Hepatocyte (in vitro differentiated cells): ENCODE measurements at places on chromosomes 16 and 17. TPM values are rescaled to one million over a fixed set of nuclear protein-coding genes. Genes with fewer than 3 reads are reported as not detected.

KRTAP2-1 gene
- not detected in 2 replicates for total RNA-seq

TPSD1 gene
- total RNA-seq: not detected in 2 replicates

OR1F1 gene
- total RNA-seq: not detected in 2 replicates

CCR7 gene
- total RNA-seq: 0.16 and 2.8 TPM in 2 replicates

TNFRSF17 gene
- not detected in 2 replicates for total RNA-seq

RFFL gene
- total RNA-seq: 22.7 and 22.9 TPM in 2 replicates

- no peak for DNase-seq
Observed at GRCh38 chr16:31711344-31711845, 162.2 kb upstream of the ZNF267 start.

- peak; percentile 88 for DNase-seq
Observed at GRCh38 chr16:89395150-89396142, 94.9 kb downstream of the ANKRD11 start.

GRCh38 chr17:9225305-9226101 is 204.2 kb downstream of the NTN1 start:
- no peak for DNase-seq

DNA sequence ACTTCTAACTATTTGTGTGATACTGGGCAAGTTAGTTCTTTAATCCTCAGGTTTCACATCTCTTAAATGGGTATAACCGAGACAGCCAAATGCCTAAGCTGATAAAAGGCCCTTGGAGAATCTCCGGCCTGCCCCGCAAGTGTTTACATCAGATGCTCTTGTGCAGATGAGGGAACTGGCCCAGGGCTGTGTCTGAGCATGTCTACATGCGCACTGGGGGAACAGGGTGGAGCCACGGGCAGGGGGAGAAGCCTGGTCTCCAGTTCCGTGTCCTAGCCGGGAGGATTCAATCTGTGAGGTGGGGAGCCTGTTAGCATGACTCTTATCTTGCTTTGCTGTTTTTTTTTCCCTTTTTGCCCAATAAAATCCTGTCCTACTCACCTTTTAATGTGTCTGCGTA is 222.9 kb downstream of the CDH8 start:
- no peak for DNase-seq

DNA sequence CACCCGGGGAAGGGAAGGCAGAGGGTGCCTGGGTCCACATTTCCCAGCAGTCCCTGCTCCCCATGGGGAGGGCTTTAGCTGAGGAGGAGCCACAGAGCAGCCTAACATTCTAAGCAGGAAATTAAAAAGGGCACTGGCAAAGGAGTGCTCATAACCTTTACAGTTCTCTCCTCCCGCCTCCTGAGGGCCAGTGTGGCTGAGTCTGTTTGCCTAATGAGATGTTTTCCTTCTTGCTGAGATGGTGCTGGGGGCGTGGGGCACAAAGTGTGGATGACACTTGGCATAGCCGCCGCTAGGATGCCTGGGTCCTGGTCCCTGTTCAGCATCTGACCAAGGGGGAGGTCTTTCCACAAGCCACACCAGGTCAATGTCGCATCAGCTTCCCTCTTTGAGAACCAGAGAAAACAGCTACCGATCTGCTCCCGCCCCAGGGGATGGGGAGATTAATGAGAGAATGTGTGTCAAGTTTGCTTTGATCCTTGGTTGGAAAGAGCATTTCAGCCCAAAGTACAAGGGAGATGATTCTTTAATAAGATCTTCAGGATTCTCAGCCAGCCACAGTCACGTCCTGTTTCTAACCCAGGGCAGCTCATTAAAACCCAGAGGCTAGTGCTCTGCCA is 5.8 kb downstream of the KIF18B start:
- DNase-seq: no peak

DNA sequence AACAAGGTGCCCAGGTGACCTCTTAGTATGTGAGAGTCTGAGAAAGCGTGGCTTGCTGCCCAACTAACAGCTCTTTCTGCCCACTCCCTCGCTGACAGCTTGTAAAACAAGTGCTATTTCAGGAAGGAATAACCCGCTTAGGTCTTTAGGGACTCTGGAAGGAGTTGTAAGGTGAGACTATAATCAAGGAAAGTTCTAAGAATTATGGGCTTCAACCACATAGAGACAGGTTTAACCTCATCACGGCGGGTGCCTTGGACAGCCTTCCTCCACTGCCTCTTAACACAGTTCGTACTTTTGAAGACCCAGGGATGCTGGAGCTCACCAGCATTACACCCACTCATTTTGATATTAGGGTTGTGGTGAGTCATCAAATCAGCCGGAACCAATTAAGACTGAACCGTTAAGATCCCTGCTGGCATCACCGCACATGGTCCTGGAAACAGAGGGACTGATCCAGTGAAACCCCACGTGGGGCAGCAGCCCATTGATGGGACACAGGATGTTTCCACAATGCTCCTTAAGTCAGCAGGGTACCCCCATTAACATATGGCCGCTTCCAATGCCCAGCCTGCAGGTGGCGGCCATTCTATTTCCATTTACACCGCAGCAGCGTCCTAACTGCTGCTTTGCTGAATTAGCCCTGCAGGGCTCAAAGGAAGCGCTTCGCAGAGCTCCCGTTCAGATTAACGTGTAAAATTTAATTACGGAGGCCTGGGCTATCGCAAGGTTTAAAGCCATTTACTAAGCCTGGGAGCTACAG is 176.6 kb upstream of the SDK2 start:
- peak; percentile 30 for DNase-seq

- peak; percentile 66 for DNase-seq
Observed at GRCh38 chr17:61335105-61335844, 64.4 kb upstream of the TBX2 start.

DNA sequence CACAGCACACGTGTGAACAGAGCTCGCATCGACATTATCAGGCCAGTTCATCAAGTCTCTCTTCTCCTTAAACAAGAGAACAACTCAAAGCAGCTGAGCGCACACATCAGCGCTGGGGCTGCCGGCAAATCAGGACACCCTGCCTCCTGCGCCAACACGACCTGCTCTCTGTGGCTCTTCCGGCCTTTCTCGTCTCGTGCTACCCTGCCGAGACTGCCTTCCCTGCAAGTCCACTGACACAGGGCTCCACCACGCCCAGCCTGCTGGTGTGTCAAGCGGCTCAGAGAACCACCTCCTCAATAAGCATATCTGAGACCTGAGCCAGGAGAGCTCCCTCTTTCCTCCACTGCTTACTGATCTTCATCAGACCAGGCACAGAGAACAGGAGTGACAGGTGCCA is 96.9 kb downstream of the ZNF778 start:
- no peak for DNase-seq

DNA sequence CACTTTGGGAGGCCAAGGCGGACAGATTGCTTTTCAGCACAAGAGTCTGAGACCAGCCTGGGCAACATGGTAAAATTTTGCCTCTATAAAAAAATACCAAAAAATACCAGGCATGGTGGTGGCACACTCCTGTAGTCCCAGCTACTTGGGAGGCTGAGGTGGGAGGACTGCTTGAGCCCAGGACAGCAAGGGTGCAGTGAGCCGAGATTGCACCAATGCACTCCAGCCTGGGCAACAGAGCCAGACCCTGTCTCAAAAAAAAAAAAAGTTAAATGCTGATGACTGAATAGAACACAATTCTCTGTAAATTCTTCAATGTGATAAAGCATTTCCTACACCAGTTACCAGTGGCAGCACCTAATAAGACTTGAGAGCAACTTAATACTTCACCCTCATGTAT is 65.7 kb downstream of the KANSL1 start:
- DNase-seq: no peak

DNA sequence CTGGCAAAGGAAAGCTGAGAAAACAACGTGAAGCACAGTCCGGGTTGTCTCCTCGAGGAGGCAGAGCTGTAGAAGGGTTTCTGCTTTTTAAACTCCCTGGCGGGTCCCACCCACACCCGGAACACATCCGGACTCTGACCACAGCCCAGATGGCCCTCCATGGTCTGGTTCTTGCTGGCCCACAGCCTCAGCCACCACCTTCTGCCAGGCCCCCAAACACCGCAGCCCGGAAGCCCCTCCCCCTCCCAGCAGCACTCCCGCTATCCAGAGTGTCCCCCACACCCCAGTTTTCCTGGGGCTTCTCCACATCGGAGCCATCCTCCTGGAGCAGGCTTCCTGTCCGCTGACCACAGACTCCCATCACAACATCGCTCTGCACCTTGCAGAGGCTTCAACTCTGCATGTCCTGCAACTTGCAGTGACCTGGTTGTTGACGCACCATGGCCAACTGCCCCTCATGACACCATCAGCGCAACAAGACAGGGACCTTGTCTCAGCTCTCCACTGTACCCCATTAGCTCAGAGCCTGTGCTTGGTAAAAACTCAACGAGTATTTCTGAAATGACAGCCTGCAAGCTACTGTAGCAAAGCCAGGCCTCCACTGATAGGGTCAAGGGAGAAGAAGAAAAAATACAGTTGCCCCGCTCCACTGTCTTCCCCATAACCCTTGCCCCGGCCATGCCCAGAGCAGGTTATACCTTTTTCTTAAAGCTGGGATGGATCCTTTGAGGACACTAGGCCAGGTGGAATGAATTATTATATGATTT is 129.8 kb downstream of the C16orf78 start:
- DNase-seq: no peak
